Naive thymus-derived CD4-positive, alpha-beta T cell (primary cell): ENCODE measurements at places on chromosomes 7 and 10. TPM values are rescaled to one million over a fixed set of nuclear protein-coding genes. Genes with fewer than 3 reads are reported as not detected.

CDHR1 gene
- polyA plus RNA-seq = not detected

SEMA3C gene
- not detected for polyA plus RNA-seq

TLX1 gene
- not detected for polyA plus RNA-seq

DNA sequence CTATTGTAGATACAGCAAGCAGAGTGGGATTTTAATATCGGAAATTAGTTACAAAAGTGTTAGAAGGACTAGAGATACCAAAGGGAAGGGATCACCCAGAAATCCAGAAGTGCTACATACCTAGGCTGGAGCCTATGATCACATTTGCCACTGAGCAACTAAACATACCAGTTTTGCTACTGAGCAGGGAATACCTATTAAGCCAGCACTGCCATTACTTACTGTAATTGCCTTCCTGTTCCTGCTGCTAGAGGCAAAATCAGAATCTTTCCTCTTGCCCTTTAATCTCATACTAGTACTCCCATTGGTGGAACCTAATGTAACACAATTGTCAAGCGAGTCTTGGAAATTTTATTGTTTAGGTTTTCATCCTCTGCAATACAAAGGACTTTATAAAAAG lies 121.7 kb downstream of the ATRNL1 start:
- H3K27ac ChIP-seq = no peak overlapping the region
- H3K36me3 ChIP-seq = no peaks in the 10 kb centered on the region
- no peaks in the 10 kb centered on the region for H3K4me1 ChIP-seq

DNA sequence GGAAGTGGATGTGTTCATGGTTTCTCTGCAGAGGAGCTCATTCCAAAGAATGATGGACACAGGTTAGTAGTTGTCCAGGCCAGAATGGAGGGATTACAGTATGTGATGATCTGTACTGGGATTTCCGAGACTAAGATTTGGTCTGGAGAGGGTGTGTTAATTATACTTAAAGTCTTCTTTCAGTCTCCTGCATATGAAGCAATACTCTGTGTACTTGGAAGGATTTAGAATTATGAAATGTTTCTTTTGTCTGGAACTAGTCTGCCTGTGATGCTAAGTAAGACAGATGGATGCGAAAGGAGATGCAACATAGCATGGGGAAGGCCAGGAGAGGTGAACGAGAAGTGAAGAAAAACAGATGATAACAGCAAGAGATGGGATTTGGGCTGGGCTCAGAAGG lies 305.1 kb upstream of the LYZL1 start:
- H3K36me3 ChIP-seq = no peaks in the 10 kb centered on the region
- H3K4me3 ChIP-seq = no peak overlapping the region

ITGB8 gene
- not detected for polyA plus RNA-seq

FFAR4 gene
- not detected for polyA plus RNA-seq

SPDYE9 gene
- polyA plus RNA-seq = 0.08 TPM

KLF14 gene
- polyA plus RNA-seq = not detected

DNA sequence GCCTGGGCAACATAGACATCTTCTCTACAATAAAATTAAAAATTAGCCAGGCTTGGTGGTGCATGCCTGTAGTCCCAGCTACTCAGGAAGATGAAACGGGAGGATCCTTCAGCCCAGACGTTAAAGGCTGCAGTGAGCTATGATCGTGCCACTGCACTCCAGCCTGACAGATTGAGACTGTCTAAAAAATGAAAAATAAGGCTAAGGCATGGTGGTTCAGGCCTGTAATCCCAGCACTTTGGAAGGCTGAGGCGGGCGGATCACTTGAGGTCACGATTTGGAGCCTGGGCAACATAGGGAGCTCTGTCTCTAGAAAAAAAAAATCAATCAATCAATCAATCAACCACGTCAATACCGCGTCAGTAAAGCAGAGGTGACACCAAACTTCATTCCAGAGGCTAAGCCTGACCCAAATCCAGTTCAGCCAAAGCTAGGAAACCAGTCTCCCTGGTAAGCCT lies 31.1 kb downstream of the MRPS24 start:
- H3K36me3 ChIP-seq = no peaks in the 10 kb centered on the region
- peak overlapping the region; percentile 61 for H3K4me3 ChIP-seq
- DNase-seq = no peak
- H3K27ac ChIP-seq = peak overlapping the region; percentile 4
- H3K27me3 ChIP-seq = no peaks in the 10 kb centered on the region
- H3K4me1 ChIP-seq = peaks cover 15% of the 10 kb centered on the region

GRCh38 chr7:70787286-70787685 lies 344.7 kb upstream of the GALNT17 start:
- H3K36me3 ChIP-seq = no peaks in the 10 kb centered on the region
- H3K4me3 ChIP-seq = no peak overlapping the region
- no peaks in the 10 kb centered on the region for H3K4me1 ChIP-seq
- no peak for DNase-seq

SOSTDC1 gene
- polyA plus RNA-seq = not detected

CABCOCO1 gene
- polyA plus RNA-seq = not detected

GRCh38 chr7:5507013-5507412 lies 83.4 kb upstream of the TNRC18 start:
- DNase-seq = no peak
- no peaks in the 10 kb centered on the region for H3K4me1 ChIP-seq
- H3K27me3 ChIP-seq = no peaks in the 10 kb centered on the region
- no peaks in the 10 kb centered on the region for H3K36me3 ChIP-seq
- no peak overlapping the region for H3K27ac ChIP-seq
